Parietal lobe (tissue), 2 donors: ENCODE measurements at places on chromosomes 1 and 21. TPM values are rescaled to one million over a fixed set of nuclear protein-coding genes. Genes with fewer than 3 reads are reported as not detected.

MYOG gene
- not detected for total RNA-seq

TSACC gene
- total RNA-seq = not detected

BARHL2 gene
- not detected for total RNA-seq

B3GALT2 gene
- total RNA-seq = 105 TPM

CZIB gene
- 61.3 TPM for total RNA-seq

PADI1 gene
- not detected for total RNA-seq

SYNC gene
- 3.8 TPM for total RNA-seq

CR2 gene
- total RNA-seq = not detected

SIKE1 gene
- total RNA-seq = 93.0 TPM

NR0B2 gene
- not detected for total RNA-seq

RABGGTB gene
- 75.1 TPM for total RNA-seq

ITPKB gene
- 4.4 TPM for total RNA-seq

ZNF678 gene
- total RNA-seq = 72.9 TPM
